ENCODE measurements at places on chromosomes 16 and 17. TPM values are rescaled to one million over a fixed set of nuclear protein-coding genes. Genes with fewer than 3 reads are reported as not detected.
A peak's percentile ranks its signal among the peaks of the same experiment; 100 is the strongest.

HOXB3 gene
- 303 TPM for total RNA-seq

GRAP gene
- 1.6 TPM for total RNA-seq

MT4 gene
- not detected for total RNA-seq

ITGB3 gene
- 1.5 TPM for total RNA-seq

ST6GALNAC2 gene
- total RNA-seq = 1.5 TPM

KIFC3 gene
- total RNA-seq = 38.7 TPM

KRT20 gene
- total RNA-seq = not detected

OTOP3 gene
- total RNA-seq = not detected

TMIGD1 gene
- total RNA-seq = not detected

GRCh38 chr17:20189302-20189701 lies 180.1 kb downstream of the SPECC1 start:
- no peak for DNase-seq

GRCh38 chr16:87844120-87844733 lies 25.1 kb downstream of the SLC7A5 start:
- no peak for DNase-seq

DNA sequence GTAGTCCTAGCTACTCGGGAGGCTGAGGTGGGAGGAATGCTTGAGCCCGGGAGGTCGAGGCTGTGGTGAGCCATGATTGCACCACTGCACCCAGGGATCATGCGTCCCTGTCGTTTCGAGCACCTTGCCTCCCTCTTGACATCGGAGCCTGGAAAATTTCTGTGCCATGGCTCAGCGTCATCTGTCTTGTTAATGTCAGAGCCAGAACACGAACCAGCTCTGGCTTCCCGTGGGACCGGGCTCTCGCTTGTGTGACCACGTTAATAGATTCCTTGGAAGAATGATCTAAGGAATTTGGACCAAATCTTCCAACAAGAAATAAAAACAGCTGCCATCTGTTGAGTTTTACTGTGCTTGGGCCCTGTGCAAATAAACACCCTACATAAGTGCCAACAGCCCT lies 117.7 kb downstream of the ABCC1 start:
- no peak for DNase-seq

- DNase-seq = no peak
Measured at GRCh38 chr17:7839876-7840261, 5.9 kb downstream of the KDM6B start.

- DNase-seq = no peak
Measured at GRCh38 chr16:23188911-23189310, 6.4 kb downstream of the SCNN1G start.

GRCh38 chr17:47221154-47221553 lies 12.0 kb downstream of the MYL4 start:
- DNase-seq = no peak

DNA sequence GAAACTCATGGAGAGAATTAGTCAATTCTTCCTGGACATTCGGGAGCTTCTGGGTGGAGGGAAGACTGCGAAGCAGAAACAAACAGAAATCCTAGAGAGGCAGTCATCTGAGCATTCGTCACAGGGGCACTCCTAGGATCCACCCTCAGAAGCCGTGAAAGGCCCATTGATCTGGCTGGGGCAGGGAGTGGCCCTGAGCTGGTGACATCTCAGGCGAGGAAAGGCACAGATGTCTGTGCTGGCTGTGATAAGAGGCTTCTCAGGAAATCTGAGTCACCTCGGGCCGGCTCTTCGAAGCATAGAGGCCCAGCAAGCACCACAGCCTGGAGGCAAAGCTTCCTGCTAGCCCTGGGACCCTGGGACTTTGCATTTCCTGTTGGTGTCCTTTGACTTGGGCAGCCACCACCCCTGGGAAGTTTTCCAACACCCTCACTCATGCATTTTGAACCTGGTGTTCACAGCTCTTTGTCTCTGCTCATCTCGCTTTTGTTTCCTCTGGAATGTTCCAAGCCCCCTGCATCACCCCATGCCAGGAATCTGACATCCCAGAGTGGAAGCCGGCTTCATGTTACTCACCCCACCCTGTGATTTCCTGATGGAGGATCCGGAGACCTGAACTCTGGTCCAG lies 23.3 kb upstream of the CDRT4 start:
- DNase-seq = no peak

DNA sequence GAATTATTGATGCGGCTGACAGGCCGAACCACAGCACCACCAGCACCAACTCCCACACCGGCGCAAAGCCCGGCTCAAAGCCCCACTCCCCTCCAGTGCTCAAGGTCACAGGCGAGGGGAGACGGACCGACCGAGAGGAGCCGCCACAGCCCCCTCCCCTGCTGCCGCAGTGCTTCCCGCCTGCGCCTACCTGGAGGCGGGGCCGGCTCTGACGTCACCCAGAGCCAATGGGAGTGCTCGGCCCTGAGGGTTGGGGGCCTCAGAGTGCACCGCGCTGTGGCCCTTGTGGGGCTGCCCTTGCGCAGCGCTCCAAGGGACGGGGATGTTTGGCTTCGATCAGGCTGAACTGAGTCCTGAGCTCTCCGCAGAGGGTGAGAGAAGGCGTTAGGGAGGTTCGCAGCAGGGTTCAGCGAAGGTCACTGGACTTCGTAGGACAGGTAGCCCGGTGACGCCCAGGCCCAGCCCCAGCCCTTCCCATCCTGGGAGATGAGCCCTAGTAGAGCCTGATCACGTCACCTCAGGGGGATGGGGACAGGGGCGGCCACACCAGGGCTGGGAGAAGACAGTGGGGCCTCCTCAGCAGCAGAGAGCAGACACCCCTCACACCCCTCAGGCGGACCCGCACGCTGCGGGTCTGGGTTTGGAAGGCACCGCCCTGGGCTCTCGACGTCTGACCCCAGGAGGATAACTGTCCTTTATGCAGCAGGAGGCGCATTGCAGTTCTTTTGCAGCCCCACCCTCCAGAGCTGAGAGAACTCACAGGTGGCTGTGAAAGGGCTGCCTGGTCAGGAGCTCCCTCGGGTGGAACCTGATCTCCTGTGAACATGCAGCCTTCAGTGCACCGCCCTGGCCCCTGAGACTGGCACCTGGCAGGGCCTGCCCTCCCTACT lies 1.5 kb downstream of the NDRG4 start:
- DNase-seq = peak; percentile 76

GRCh38 chr17:49851387-49852291 lies 3.8 kb upstream of the TAC4 start:
- DNase-seq = peak; percentile 69

- DNase-seq = no peak
Measured at GRCh38 chr16:86872131-86872530, 293.8 kb downstream of the FOXL1 start.

DNA sequence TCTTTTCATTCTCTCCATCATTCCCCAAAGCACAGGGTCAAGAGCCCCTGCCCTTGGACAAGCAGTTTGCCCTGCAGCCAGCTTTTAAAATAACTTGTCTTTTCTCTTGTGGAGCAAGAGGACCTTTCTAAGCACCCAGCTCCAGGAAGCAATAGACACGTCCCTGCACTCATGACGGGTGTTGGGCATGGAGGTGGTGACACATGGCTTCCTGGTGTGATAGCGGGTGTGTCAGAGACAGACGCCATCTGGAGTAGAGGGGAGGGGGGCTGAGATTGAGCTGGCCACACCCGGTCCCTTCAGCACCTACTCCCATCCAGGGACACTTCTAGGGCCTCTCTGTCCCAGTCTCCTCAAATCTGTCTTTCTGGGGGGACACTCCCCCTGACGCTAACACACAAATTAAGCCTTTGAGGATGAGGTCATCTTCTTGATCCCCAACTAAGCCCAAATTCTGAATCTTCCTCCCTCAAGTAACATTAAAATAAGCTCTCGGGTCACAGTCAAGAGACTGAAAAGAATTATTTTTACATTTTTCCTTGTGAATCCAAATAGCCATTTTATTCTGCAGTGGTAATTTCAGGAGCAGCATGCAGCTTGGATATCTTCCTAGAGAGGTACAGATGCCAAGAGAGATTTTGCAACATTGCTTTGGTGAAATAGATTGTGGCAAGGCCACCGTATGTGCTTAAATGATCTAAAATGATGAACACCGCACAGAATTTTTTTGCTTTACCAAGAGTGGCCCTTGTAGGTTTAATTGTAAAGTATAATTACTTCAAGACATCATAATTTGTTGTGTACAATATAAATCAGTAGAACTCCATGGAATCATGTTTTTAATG lies 216.6 kb upstream of the IRX3 start:
- DNase-seq = no peak

- no peak for DNase-seq
Measured at GRCh38 chr17:79927136-79927661, 88.0 kb upstream of the CBX4 start.

GRCh38 chr16:995087-995486 lies 13.5 kb downstream of the SOX8 start:
- no peak for DNase-seq

DNA sequence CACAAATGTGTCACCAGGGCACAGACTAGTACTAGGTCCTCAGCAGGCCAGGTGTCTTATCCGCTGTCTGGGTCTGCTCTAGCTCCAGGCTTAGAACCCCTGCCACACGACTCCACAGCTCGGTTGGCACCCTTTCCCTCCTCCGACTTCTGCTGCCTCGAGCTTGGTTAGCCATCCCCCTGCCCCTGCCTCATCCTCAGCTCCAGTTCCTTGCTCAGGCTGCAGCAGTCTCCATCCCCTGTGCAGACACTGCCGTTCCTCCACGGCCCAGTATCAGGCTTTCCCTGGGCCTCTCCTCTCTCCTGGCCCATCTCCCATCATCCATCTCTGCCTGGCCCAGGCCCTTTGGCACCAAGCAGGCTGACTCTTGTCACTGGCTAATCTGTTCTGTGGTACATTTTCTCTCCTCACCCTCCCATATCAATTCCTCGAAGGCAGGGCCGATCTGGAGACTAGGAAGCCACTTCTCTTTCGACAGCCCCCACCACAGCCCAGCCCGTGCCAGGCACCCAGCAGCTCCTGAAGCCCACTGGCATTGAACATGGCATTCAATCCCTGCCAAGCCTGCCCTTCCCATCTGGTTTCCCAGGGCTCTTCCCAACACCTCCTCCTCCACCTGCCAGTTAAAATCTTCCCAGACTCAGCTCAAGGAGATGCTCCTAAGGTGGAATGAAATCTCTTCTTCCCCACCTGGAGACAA lies 1.4 kb upstream of the GRN start:
- DNase-seq = no peak

DNA sequence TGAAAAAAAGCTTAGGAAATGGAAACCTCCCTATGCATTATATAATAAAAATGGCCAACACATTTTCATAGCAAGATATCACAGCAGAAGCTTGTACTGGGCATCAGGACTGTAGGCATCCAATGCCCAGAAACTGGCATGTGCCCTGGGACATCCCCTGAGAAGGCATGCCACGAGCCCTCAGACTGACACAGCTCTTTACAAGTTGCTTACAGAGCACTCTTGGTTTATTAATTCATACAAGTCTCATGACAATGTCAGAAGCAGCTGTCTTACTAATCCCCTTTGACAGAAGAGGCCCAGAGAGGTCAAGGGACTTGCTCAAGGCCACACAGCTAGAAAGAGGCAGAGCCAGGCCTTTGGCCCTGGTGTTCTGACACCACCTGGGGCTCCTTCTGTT lies 5.6 kb upstream of the CCL2 start:
- no peak for DNase-seq

- peak; percentile 53 for DNase-seq
Measured at GRCh38 chr16:85750827-85751697, at the start of gene C16orf74. TSS of gene C16orf74 (minus strand) at chr16:85751096. CDS start at chr16:85735217, 15,879 bp downstream.

GRCh38 chr16:24577167-24577566 lies 37.8 kb downstream of the RBBP6 start:
- DNase-seq = no peak

- no peak for DNase-seq
Measured at GRCh38 chr16:15785386-15786059, 71.3 kb downstream of the MYH11 start.

DNA sequence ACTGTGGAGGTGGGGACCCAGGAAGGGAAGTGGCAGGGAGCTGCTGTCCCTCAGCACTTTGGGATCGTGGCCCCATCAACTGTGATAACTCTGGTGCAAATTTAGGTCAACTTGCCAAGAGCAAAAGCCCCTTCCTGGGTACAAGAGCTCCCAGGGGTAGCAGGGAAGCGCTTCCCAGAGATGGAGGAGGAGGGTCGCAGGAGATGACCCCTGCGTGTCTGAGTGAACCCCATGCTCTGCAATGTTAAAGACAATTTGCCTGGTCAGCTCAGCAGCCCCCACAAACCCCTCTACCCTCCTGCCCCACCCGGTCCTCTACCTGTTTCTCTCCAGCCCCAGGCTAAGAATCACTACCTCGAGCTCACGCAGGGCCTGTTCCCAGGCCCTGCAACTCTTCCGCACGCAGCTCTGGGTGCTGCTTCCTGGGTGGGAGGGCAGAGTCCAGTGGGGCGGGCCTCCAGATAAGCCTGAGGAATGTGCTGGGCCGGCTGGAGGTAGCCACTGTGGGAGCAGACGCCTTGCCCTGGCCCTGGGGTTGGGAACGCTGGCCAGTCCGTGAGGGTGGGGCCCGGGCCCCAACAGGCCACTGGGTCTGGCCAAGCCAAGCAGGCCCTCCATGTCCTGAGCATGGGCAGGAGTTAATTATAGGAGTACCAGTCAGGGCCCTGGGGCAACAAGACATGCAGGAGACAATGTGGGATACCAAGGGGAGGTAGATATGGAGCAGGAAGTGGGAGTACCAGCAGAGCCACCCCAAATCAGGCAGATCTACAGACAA lies 6.1 kb downstream of the DOK4 start:
- no peak for DNase-seq

DNA sequence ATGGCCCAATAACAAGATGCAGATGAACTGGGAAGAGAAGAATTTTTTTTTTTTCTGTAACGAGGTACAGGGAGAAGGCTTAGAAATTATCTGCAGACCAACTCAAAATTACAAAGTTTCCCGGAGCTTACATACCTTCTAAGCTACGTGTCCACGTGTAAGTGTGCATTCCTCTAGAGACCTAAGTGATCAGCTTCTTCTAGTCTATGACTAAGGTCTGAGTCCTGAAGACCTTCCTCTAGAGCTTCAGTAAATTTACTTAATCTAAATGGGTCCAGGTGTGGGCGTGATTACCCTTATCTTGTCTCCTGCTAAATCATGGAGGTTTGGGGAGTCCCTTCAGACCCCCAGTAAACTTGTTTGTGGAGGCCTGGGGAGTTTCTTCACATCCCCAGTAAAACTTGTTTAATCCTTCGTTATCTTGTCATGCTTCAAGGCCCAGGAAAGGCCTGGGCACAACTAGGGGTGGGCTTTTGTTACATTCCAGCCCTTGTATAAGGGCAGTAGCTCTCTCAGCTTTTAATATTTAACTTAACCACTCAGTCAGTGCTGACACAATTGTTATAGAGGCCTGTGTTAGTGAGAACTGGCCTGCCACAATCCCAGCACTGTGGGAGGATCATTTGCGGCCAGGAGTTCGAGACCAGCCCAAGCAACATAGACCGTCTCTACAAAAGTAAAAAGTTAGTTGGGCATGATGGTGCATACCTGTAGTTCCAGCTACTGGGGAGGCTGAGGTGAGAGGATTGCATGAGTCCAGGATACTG lies 342.3 kb downstream of the SNX29 start:
- DNase-seq = no peak
